ENCODE measurements at places on chromosomes 16 and 17. TPM values are rescaled to one million over a fixed set of nuclear protein-coding genes. Genes with fewer than 3 reads are reported as not detected.

The ABCC12 gene
- 0.15 TPM for total RNA-seq

The OTOA gene
- total RNA-seq = 0.17 TPM

The EME1 gene
- 10.9 TPM for total RNA-seq

The CCL18 gene
- not detected for total RNA-seq
